ENCODE measurements at places on chromosomes 16 and 17.

GRCh38 chr16:2372684-2373083 is 32.2 kb upstream of the ABCA3 start:
- DNase-seq: no peak

- DNase-seq: no peak
These were observed 27.1 kb upstream of the SCNN1B start for GRCh38 chr16:23274968-23275367.

DNA sequence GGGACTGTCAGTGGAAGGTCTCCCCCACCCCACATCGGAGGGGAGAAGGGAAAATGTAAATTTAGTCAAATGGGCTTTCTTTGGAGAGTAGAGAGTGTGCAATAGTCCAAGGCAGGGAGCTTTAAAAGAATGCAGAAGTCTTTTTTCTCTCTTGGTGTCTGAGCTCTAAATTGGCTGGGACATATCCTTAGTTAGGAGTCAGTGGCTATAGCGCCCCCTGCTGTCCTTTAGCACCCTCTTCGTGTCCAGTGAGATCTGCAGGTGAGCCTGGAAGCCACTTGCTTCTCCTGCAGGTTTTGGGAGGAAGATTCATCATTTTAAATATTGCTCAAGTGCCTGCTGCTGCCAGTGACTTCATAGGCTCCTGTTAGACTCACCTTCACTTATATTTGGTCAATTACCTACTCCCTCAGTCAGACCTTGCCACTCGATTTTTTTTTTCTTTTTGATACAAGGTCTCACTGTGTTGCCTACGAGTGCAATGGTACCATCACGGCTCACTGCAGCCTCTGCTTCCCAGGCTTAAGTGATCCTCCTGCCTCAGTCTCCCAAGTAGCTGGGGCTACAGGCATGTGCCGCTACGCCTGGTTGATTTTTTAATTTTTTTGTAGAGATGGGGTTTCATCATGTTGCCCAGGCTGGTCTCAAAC is 174.8 kb downstream of the PRKCB start:
- peak; percentile 25 for DNase-seq

- DNase-seq: no peak
These were observed 16.5 kb downstream of the CCDC102A start for GRCh38 chr16:57519796-57520360.

DNA sequence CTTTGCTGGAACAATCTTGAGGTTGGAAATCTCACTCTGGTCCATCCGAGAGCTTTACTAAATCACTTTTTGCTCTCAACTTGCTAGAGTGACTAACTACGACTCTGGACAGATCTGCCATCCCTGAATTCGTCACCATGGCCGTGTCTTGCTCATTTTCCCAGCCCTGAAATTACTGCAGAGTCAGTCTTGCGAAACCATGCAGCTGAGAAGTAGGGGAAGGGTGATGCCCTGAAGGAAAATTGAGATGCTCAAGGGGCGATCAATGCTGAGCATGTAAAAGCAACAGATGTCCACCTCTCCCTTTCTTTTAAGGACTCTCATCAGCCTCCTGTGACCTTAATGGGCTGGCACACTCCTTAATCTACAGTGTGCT is 18.8 kb downstream of the PCTP start:
- no peak for DNase-seq

DNA sequence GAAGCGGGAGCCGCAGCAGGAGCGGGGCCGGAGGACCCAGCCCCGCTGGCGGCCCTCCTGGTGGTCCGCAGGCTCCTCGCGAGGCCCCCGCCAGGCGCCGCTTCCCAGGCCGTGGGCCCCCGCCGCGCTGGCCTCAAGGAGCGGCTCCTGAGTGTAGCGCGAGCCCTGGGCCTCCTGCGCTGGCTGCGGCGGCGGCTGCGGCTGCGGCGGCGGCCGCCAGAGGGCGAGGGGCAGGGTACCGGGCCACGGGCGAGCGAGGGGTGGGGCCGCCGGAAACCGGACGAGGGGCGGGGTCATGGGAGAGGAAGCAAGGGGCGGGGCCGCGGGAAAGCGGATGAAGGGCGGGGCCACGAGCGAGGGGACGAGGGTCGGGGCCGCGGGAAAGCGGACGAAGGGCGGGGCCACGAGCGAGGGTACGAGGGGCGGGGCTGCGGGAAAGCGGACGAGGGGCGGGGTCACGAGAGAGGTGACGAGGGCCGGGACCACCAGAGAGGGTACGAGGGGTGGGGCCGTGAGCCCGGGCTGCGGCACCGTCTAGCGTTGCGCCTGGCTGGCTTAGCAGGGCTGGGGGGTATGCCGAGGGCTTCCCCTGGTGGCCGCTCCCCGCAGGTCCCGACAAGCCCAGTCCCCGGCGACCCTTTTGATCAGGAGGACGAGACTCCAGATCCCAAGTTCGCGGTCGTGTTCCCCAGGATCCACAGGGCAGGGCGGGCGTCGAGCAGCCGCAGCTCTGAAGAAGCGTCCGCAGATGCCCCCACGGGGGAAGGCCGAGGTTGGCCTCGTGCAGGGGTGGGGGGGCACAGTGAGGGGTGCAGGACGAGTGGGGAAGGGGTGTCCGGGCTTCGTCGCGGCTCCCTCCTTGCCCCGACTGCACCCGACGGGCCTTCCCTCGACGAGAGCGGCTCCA is 1.7 kb downstream of the MYO15B start:
- peak; percentile 66 for DNase-seq

GRCh38 chr17:11651089-11651488 is 52.8 kb downstream of the DNAH9 start:
- no peak for DNase-seq

DNA sequence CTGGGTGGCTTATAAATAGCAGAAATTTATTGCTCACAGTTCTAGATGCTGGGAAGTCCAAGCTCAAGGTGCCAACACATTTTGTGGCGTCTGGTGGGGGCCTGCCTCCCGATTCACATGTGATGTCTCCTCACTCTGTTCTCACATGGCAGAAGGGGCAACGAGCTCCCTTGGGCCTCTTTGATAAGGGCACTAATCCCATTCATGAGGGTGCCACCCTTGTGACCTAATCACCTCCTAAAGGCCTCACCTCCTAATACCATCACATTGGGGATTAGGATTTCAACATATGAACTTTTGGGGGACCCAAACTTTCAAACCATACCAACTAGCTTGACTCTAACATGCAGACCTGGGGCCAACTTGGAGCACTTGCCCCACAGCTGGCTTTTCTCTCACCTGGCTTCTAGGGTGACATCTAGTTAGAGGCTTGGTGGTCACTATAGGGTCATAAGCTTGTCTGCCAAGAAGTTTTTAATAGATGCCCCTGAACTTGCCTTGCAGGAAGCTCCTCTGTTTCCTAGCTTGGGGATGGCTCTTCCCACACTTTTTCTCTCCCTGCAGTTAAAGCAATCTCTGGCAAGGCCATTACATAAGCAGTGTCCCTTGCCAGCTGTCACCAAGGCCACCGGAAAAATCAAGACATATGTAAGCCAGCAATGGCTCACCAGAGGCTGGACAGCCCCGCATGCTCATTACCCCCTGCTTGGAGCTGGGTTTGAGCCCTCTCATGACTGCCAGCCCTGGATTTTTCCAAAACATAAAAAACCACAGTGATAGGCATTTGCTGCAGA is 8.4 kb upstream of the MED9 start:
- no peak for DNase-seq

- no peak for DNase-seq
These were observed 218.3 kb downstream of the FTO start for GRCh38 chr16:53922067-53922806.

GRCh38 chr17:72113751-72114150 is 7.1 kb upstream of the SOX9 start:
- no peak for DNase-seq

- DNase-seq: peak; percentile 0
These were observed 85.7 kb downstream of the CDYL2 start for GRCh38 chr16:80718480-80719220.

- DNase-seq: no peak
These were observed 52.5 kb downstream of the LITAF start for GRCh38 chr16:11534262-11534661.

DNA sequence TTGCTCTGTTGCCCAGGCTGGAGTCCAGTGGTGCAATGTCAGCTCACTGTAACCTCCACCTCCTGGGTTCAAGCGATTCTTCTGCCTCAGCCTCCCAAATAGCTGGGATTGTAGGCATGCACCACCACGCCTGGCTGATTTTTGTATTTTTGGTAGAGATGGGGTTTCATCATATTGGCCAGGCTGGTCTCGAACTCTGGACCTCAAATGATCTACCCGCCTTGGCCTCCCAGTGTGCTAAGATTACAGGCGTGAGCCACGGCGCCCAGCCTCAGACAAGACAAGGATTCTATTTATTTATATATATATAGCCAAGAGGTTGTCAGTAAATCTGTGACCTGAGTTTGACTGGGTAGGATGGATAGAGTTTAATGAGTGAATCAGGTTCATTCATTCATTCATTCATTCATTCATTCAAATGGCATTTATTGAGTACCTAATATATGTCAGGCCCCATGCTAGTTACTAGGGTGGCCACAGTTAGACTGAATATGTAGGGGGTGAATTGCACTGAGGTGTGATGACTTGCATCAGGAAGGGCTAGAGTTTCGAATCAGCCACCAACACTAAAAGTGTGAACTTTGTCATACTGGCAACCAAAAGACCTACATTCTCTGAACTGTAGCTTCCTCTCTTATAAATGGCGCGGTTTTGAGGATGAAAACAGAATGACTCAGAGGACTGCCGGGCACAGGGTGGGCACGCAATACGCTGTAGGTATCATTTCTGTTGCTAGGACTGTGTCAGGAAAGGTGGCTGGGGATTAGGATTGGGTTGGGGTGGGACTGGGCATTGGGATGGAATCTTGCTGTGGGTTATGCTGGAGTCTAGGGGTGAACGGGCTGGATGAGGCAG is 37.8 kb downstream of the ITGAE start:
- DNase-seq: no peak

- DNase-seq: no peak
These were observed 36.7 kb downstream of the AKAP10 start for GRCh38 chr17:19940722-19941464.

GRCh38 chr16:67877064-67877463 is 4.2 kb downstream of the EDC4 start:
- DNase-seq: no peak

- no peak for DNase-seq
These were observed at the start of gene MAZ for GRCh38 chr16:29806099-29806579. MAZ (plus strand) TSS chr16:29806529; CDS start chr16:29806702, 173 bp downstream.

DNA sequence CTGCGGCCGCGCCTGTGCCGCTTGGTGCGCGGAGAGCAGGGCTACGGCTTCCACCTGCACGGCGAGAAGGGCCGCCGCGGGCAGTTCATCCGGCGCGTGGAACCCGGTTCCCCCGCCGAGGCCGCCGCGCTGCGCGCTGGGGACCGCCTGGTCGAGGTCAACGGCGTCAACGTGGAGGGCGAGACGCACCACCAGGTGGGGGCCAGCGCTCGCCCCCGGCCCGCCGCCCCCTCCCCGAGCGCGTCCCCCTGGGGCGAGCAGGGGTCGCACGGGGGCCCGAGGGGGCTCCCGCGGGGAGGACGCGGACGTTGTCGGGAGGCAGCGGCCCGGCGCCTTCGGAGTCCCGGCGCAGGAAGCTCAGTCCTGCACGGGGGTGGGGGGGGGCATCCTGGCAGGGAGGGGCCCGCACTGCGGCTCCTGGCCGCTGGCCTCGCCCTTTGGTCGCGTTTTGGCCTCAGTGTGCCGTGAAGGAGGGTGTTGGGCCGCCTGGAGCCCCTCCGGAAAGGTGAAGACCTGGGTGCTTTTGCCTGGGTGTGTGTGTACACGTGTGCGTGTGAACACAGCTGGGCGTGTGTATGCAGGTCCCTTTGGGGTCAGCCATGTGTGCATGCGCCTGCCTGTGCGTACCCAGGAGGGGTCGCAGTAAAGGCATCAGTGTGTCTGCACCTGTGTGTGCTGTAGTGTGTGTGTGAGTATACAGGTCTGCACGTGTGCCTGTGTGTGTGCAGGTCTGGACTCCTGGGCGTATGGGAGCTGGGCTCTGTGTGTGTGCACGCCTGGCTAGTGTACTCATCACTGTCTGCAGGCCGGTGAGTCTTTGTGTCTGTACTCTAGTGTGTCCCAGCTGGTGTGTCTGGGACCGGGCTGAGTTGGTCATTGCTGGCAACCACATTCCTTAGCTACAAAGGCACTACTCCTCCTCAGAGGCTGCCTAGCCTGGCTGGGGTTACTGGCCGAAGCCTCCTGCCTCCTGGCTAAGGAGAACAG is 615 bp downstream of the NHERF2 start:
- DNase-seq: no peak

Measured in urinary bladder (tissue), 4 donors.